ENCODE measurements at places on chromosomes 11 and 22.

DNA sequence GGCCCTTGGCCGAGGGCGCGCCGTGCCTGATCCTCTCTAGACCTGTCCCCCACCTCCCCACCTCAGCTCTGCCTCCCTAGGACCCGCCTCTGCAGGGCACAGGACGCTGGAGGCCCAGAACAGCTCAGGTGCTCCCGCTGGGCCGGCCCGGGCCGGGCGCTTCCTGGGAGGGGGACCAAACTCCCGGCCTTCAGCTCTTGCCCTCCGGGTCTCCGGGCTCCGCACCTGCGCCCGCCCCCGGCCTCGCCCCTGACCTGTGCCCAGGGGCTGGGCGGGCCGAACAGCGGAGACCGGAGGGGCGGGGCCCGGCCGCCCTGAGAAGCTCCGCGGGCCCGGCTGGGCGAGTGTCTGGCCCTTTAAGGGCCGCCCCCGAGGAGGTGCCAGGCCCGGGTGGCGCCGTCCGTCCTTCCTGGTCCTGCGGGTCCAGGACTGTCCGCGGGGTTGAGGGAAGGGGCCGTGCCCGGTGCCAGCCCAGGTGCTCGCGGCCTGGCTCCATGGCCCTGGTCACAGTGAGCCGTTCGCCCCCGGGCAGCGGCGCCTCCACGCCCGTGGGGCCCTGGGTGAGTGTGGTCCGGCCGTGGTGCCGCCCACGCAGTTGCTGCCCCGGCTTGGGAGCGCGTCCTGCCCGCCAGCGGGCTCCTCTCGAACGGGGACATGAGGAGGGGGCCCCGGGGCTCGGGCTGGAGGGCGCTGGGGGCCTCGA lies at the start of gene SSH3:
SSH3 (plus strand) TSS at position 399 of the 703 bp plus-strand sequence; CDS start at position 495, 96 bp downstream.
- DNase-seq, result peak; percentile 35

DNA sequence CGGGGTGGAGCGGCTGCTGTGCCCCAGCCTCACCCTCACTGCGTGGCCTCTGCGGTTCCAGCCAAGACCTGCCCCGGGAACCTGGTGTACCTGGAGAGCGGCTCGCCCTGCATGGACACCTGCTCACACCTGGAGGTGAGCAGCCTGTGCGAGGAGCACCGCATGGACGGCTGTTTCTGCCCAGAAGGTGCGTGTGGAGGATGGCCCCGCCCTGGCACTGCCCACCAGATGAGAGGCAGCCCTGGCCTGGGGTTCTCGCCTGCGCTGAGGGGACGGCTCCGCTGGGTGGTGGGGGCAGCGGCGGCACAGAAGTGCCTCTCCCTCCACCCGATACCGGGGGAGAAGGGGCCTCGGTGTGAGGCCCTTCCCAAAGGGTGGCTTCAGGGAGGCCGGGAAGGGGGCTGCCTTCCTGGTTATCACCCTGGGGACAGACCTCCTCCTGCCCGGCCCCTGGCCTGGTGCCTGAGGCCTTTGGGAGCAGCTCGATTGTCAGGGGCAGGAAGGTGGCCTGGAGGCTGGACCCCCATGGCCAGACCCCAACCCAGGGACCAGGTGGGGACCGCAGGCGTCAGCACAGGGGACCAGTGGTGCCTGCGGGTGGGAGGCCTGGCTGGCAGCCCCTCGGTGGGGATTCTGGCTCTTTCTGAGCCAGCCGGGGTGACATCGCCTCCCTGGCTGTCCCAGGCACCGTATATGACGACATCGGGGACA lies 7.1 kb downstream of the MUC2 start:
- DNase-seq, result no peak

- no peak for DNase-seq
Measured at GRCh38 chr11:119706029-119706428, 23.0 kb downstream of the NECTIN1 start.

- no peak for DNase-seq
Measured at GRCh38 chr22:33438273-33438672, 380.1 kb upstream of the SYN3 start.

GRCh38 chr11:46050003-46050461 lies 71.2 kb downstream of the PHF21A start:
- DNase-seq, result no peak

All from CD4-positive, alpha-beta T cell treated with Interleukin-17A for 1 hour (primary cell).